ENCODE measurements at places on chromosomes 6 and 20. TPM values are rescaled to one million over a fixed set of nuclear protein-coding genes. Genes with fewer than 3 reads are reported as not detected.
A peak's percentile ranks its signal among the peaks of the same experiment; 100 is the strongest.

- DNase-seq: no peak
Observed at GRCh38 chr20:35629427-35630145, 14.0 kb downstream of the SPAG4 start.

- DNase-seq: no peak
Observed at GRCh38 chr6:23983735-23984134, 142.3 kb upstream of the NRSN1 start.

GRCh38 chr6:149431905-149432775 is 32.1 kb downstream of the SUMO4 start:
- no peak for DNase-seq

The LCA5 gene
- 4.4 TPM for total RNA-seq

- DNase-seq: peak; percentile 11
Observed at GRCh38 chr6:43105538-43106222, 29.6 kb downstream of the PTK7 start.

Measured in chondrocyte (in vitro differentiated cells).